ENCODE measurements at places on chromosomes 12 and 14.

DNA sequence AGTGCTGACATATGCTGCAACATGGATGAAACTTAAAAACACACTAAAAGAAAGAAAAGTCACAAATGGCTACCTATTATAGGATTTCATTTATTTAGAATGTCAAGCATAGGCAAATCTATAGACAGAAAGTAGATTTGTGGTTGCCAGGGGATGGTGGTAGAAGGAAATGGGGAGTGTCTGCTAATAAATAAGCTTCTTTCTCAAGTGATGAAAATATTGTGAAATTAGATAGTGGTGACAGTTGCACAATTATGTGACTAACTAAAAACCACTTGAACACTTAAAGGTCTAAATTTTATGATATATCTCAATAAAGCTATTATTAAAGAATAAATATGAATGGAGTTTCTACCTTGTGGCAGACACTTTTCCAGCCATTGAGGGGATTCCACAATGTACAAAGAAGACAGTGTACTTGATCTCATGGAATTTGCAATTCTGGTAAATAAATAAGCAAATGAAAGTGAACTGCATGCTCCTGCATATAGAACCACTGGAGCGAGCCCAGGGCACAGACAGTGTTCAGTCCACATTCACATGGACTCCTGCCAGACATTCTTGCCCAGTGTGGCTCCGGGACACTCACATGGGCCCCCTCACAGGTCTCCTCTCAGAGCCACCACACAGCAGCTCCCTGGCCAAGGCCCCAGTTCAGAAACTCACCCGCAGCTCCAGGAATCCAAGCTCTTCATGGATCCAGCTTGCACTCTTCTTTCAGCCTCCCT is 107.1 kb upstream of the ARID2 start:
- no peak for DNase-seq

- no peak for DNase-seq
Measured at GRCh38 chr14:89912221-89912620, 42.3 kb downstream of the EFCAB11 start.

GRCh38 chr14:96893966-96894622 is 96.9 kb downstream of the VRK1 start:
- DNase-seq: no peak

DNA sequence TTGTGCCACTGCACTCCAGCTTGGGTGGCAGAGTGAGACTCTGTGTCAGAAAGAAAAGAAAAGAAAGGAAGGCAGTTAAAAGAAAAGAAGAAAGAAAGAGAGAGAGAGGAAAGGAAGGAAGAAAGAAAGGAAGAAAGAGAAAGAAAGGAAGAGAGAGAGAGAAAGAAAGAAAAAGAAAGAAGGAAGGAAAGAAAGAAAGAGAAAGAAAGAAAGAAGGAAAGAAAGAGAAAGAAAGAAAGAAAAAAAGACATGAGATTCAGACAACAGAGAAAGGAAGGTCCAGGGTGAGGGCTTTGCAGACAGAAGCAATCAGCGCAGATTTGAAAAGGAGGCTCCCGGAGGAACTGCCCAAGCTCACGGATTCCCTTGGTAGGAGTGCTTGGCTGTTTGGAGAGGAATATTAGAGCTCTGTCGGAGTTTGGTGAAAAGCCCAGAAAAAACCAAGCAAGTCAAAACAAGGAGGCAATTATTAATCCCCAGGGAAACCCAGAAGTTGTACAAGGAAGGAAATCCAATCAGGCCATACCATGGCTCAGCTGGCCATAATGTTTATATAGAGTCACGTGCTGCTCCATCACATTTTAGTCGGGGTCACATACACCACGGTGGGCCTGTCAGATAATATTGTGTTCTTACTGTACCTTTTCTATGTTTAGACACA is 11.6 kb upstream of the CCDC85C start:
- DNase-seq: no peak

GRCh38 chr12:125381373-125381772 is 316.1 kb downstream of the AACS start:
- no peak for DNase-seq

GRCh38 chr12:131759176-131759575 is 48.3 kb downstream of the SFSWAP start:
- no peak for DNase-seq

DNA sequence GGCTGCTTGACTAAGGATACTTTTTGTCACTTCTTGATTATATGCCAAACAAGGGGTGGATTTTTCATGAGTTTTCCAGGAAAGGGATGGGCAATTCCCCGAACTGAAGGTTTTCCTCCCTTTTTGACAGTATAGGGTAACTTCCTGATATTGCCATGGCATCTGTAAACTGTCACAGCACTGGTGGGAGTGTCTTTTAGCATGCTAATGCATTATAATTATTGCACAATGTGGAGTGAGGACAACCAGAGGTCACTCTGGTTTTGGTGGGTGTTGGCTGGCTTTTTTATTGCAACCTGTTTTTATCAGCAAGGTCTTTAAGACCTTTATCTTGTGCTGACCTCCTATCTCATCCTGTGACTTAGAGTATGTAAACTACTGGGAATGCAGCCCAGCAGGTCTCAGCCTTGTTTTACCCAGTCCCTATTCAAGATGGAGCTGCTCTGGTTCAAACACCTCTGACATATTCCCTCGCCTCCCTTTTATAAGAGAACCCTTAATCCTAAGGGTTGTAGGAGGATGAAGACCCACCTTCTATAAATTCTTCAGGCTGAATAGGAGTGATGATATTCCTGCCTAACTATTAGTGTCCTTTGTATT is 471.2 kb downstream of the ATP23 start:
- no peak for DNase-seq

GRCh38 chr12:13581031-13581430 is 384.5 kb downstream of the EMP1 start:
- no peak for DNase-seq

GRCh38 chr14:44798386-44799242 is 163.1 kb downstream of the KLHL28 start:
- DNase-seq: no peak

- DNase-seq: no peak
Measured at GRCh38 chr14:101358320-101359125, 202.8 kb upstream of the DIO3 start.

DNA sequence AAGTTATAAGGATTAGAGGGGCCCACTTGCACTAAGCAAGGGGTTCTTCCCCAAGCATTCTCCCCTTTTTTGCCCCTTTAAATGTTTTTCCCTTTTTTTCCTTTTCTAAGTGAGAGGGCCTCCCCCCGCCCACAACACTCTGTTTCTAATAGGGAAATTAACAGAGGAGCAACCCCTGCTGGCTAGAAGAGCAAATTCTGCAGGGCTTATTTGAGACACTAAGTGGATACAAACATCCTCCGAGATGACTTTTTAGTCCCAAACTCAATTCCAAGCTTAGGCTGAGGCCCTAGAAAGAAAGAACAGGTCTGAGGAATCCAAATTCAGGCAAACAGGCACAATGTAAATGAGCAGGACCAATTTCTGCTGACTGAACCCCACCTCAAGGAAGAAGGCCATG is 138.9 kb downstream of the GPR65 start:
- DNase-seq: no peak

DNA sequence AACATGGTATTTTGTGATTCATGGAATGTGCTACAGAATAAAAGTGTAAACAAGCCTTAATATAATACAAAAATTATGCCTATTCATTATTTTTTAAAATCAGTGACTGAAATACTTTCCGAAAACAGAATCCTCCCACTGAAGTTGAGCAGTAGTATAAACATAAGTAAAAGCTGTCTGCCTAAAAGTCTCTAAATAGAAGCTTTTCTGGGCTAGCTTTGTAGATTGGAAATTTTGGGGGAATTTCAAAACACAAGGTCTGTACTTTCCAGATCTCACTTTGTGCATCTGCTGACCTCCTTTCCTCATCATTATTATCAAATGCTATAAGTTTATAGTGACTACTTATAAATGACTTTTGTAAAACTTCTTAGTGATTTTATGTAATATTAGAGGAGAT is 80.4 kb upstream of the TRHDE start:
- DNase-seq: no peak

GRCh38 chr14:75928690-75929181 is 53.1 kb downstream of the TGFB3 start:
- no peak for DNase-seq

DNA sequence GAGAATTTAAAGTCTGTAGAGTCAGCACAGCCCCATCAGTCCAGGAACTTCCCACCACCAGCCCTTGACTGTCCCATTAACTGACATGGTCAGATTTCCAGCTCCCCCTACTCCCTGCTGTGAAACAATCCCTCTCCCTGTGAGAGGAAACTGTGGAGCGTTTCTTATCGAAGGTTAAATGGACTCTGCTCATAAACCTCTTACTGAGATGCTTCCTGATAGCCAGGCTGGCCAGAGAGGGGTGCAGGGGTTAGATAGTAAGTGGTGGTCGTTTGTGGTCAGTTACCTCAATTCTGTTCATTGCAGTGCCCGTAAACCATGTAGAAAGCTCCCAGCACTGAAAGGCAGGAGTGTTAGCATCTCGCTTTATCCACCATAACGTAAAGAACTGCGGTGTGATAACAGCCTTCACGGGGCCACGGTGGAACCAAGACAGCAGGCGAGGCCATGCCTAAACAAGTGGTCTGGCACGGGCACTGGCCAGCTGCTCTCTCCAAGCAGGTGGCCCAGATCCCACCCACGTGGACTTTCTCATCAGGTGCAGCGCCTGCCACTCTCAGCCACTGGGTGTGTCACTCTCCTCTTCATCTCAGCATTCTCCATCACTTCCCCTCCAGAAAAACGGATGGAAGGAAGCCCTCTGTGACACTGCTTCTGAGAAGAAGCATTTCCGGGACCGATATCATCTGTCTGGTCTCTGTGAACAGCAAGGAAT is 102.2 kb downstream of the FBXL14 start:
- DNase-seq: no peak

DNA sequence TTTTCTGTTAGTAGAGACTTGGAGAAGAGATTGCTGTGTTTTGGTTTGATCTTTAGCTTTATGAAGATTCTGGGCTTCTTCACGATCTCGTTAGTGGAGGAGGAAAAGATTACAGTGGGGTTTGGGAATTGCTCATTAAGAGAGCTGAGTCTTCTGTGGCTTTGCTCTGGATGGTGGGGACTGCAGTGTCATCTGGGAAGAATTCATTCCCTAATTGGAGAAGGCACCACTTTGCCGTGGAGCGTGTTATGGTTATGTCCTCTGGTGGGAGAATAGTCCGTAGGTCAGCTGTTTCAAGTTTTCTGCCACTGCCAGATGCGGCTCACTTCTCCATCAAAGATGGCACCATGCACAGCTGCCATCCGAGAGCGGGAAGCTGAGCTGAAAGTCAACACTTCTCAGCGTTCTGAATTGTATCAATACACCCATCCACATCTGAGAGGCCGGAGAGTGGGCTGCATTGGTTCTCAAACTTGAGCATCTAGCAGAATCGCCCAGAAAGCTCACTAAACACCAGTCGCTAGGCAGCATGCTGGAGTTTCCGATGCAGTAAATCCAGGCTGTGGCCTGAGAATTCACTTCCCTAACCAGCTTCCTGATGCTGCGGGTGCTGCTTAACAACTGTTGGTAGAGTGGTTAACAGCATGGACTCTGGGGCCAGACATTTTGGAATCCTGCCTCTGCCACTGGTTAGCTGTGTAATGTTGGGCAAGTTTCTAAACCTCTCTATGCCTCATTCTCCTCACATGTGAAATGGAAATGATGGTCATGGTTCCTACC is 117.8 kb downstream of the PLXNC1 start:
- DNase-seq: no peak

GRCh38 chr12:81208187-81208911 is 130.5 kb downstream of the ACSS3 start:
- no peak for DNase-seq

DNA sequence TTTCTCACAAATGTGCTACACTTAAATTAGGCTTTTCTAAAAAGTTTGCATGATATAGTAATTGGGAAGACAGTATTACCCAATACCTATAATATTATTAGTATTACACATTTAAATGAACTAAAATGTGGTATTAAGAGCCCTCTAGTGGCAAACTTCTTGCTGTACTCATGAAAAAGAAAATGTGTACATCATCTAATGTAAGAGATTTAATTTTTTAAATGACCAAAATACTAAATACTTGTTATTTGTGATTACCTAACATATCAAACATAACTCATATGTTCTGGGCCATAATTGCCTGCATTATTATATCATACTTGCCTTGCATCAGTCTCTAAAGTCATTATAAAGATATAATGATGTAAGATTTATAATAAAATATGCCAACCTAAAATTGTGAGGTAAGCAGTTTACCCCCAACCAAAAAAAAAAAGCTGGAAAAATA is 64.2 kb downstream of the DNAI7 start:
- DNase-seq: no peak
